K562 (cell line): ENCODE measurements at places on chromosomes 4 and X.

DNA sequence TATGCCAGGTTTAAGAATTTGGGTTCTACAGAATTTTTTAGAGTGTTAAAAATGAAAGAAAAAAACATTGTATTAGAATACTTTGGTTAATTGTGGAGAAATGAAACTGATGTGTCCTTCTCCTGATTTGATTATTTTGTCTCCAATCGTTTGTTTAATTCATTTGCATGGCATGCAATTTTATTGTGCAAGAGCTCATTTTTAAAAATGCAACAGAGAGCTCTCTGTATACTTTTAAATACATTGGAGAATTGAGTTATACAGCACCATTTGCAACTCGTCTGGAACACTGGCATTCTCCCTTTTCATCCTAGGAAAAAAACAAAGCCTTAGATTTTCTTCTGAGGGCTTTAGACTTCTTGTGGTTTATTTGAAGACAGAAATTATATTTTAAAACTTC lies 689 bp downstream of the EXOC1L start:
- H3K4me1 ChIP-seq: peaks cover 4% of the 10 kb centered on the region
- no peak overlapping the region for H3K27ac ChIP-seq
- no peaks in the 10 kb centered on the region for H3K36me3 ChIP-seq
- DNase-seq: no peak
- H3K27me3 ChIP-seq: no peaks in the 10 kb centered on the region

DNA sequence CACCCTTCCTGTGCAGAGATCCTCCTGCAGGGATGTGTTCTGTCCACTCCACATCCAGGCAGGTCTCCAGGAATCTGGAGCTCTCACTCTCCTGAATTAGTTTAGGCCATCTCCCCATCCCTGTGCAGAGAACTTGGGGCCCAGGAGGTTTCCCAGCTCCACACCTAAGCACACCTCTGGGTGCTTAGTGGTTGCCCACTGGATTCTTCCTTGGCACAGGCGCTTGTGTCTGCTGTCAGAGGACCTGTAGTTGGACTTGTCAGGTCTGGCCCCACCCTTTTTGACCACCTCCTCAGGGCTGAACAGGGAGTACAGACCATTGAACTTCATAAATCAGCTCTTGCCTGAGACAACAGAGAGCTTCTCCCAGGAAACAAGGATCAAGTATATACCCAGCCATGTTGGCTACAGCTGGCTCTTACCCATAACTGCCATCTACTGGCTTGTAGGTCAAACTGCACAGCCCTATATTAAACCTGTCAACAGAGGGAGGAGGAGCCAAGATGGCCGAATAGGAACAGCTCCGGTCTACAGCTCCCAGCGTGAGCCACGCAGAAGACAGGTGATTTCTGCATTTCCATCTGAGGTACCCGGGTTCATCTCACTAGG lies 275.5 kb downstream of the PPARGC1A start:
- H3K4me1 ChIP-seq: no peaks in the 10 kb centered on the region
- H3K27me3 ChIP-seq: no peaks in the 10 kb centered on the region
- no peak overlapping the region for H3K27ac ChIP-seq
- no peaks in the 10 kb centered on the region for H3K36me3 ChIP-seq
- DNase-seq: peak; percentile 34

DNA sequence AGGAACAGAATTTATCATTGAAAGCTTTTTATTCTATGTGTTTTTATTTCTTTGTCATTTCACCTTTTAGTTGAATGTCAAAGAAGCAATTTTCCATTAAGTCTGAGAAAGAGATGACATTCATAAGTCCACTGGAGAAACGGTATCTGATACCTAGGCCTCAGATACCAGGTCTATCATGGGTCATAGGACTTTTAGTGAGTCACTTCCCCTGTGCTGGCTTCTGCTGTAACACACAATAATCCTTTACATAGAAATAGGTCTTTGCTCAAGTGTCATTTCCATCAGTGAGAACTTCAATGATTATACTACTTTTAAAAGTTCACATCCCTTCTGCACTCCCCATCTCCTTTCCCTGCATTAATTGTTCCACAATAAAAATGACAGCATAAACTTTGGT lies 125.5 kb upstream of the ARMCX2 start:
- DNase-seq: no peak
- H3K36me3 ChIP-seq: no peaks in the 10 kb centered on the region
- H3K27me3 ChIP-seq: no peaks in the 10 kb centered on the region
- H3K4me1 ChIP-seq: no peaks in the 10 kb centered on the region
- no peak overlapping the region for H3K4me3 ChIP-seq

- no peaks in the 10 kb centered on the region for H3K27me3 ChIP-seq
- DNase-seq: no peak
- H3K27ac ChIP-seq: no peak overlapping the region
- H3K4me3 ChIP-seq: no peak overlapping the region
These were observed 48.0 kb downstream of the PHKA2 start for GRCh38 chrX:18935893-18936292.

- H3K4me1 ChIP-seq: peaks cover 21% of the 10 kb centered on the region
- no peaks in the 10 kb centered on the region for H3K27me3 ChIP-seq
- DNase-seq: no peak
- peaks cover 12% of the 10 kb centered on the region; the same call in 1 of the 3 replicates for H3K36me3 ChIP-seq
- peak overlapping the region; percentile 99 for H3K27ac ChIP-seq
- H3K4me3 ChIP-seq: peak overlapping the region; percentile 60
These were observed 1.5 kb upstream of the NSD2 start for GRCh38 chr4:1869530-1870327.

GRCh38 chrX:13719192-13719856 lies 15.1 kb downstream of the TRAPPC2 start:
- H3K27ac ChIP-seq: no peak overlapping the region
- H3K27me3 ChIP-seq: no peaks in the 10 kb centered on the region
- no peaks in the 10 kb centered on the region for H3K4me1 ChIP-seq
- DNase-seq: no peak

DNA sequence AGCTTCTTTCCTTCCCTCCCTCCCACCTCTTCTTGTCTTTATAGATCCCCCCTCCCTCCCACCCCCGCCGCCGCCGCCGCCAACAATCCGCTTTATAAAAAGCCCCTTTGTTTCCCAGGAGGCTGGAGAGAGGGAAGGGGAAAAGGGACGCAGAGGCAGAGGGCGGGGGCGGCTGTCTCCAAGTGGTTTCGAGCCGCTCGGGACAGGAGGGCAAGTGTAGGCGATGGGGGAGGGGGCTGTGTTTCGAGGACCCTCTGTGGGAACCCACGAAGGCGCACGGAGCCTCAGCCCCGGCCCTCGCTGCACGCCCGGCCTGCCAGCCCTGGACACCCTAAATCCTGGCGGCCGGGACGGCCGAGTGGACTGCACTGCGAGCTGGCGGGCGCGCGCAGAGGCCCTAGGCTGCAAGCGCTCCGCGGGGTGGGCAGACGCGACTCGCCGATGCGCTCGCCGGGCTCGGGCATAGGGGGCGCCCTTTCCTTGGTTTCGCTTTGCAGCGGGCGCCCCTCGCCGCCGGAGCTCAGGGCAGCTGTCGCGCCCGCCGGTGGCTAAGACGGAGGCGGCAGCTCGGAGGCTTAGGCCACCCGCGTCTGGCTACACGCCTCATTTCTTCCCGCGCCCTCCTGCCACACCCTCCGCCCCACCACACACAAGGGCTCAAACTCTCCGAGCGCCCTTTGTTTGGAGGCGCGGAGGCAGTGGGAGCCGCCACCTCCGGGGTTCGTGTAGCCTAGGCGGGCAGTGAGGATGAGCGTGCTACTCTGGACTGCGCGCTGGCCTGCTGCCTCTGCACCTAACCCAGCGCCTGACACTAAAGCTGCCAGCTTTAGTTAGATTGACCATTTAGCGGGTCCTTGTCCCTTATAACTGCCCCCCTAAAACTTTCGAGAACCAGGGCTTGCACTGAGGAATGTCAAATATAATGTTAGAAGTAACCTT lies 2.2 kb downstream of the MAMLD1 start:
- H3K27ac ChIP-seq: no peak overlapping the region
- peak overlapping the region; percentile 28; the same call in 1 of the 2 replicates for H3K4me3 ChIP-seq
- DNase-seq: peak; percentile 47
- no peaks in the 10 kb centered on the region for H3K36me3 ChIP-seq
